ENCODE measurements at places on chromosomes 6 and 20. TPM values are rescaled to one million over a fixed set of nuclear protein-coding genes. Genes with fewer than 3 reads are reported as not detected.

- H3K36me3 ChIP-seq: no peaks in the 10 kb centered on the region
- H3K4me3 ChIP-seq: peak within 1 kb of the TSS; percentile 66
- DNase-seq: peak; percentile 93
- no peaks in the 10 kb centered on the region for H3K27me3 ChIP-seq
Measured at GRCh38 chr6:148746363-148747144, at the start of gene UST. UST (plus strand) TSS chr6:148747030; CDS start chr6:148747431, 401 bp downstream.

GRCh38 chr20:63051911-63052310 lies 45.1 kb upstream of the BHLHE23 start:
- no peaks in the 10 kb centered on the region for H3K27me3 ChIP-seq
- no peak overlapping the region for H3K4me3 ChIP-seq
- H3K36me3 ChIP-seq: no peaks in the 10 kb centered on the region
- no peak for DNase-seq

DNA sequence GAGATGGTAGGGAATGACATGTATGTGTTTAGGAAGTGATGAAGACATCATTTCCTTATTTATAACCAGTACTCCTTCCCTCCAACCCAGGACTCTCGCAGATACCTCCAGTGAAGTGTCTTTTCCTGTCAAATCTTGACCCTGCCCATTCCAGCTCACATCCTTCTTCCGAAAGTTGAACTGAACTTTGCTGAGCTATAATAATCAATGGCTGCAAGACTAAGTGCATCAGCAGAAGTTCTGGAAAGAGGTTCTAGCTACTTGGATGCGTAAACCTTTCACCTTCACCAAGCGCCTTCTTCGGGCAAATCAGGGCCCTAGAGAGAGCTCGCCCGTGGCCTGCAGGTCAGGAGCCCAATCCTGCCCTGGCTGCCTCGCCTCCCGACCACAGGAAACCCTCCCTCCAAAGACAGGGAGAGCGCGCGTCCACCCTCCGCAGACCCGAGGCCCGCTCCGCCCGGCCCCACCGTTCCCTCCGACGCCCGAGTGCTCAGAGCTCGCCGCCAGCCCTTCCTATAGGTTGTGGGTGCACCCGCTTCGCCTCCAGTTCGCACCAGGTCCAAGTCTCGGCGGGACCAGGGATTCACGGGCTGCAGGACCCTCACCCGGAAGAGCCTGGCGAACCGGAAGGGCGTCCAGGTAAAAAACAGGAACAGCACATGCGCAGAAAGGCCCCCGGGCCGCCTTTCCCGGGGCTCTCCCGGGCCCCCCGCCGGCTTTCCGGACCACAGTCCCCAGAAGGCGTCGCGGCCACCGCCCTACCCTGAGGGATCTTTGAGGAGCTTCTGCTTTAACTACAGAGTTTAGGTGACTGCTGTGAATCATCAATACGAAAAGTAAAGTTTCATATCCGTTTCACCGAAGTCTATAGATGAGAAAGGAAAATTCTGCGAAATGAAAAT lies at the start of gene ZNF334:
ZNF334 (minus strand) TSS at position 617 of the 902 bp plus-strand sequence. CDS start 1,457 bp downstream, outside the sequence.
- H3K27me3 ChIP-seq: no peaks in the 10 kb centered on the region
- H3K27ac ChIP-seq: no peak within 1 kb of the TSS
- no peaks in the 10 kb centered on the region for H3K4me1 ChIP-seq
- DNase-seq: peak; percentile 65

The EBF4 gene
- total RNA-seq: 0.99 TPM

GRCh38 chr20:1473246-1474220 lies 6.9 kb upstream of the NSFL1C start:
- H3K4me3 ChIP-seq: no peak overlapping the region
- peaks cover 2% of the 10 kb centered on the region for H3K27me3 ChIP-seq
- H3K27ac ChIP-seq: no peak overlapping the region
- H3K36me3 ChIP-seq: no peaks in the 10 kb centered on the region
- peaks cover 3% of the 10 kb centered on the region for H3K4me1 ChIP-seq

DNA sequence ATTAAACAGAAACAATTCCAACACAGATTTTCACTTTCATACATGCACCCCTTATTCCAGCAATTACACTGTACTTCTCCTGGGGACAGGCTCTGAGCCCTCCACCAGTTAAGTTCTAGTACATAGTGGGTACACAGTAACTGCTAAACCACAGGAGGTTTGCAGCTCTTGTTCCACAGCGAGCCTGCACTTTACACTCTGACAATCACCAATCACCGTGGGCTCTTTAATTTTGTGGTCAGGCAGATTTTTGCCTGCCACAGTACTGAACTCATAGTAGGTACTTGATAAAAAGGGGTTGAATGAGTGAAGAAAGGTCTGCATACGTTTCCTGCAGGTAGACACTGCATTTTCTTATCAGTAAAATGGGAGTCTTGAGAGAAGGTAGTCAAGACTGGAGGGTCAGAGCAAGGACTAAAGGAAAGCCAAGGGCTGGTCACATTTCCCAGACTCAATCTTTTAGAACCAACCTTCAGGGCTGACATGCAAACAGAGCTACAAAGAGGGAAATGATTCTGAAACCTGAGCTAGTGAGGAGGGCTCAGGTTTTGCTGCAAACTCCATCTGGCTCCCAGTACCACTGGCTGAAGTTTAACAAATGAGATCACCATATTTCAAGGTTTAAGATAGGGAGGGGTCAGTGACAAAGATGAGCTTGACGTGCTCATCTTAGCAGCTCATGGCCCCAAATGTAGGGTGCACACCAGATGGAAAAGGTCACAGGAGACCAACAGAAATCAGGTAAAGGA lies 404.6 kb downstream of the BTBD9 start:
- H3K36me3 ChIP-seq: no peaks in the 10 kb centered on the region
- H3K4me3 ChIP-seq: no peak overlapping the region
- H3K4me1 ChIP-seq: peaks cover 6% of the 10 kb centered on the region
- DNase-seq: no peak
- no peak overlapping the region for H3K27ac ChIP-seq

- peaks cover 16% of the 10 kb centered on the region for H3K4me1 ChIP-seq
- peak; percentile 59 for DNase-seq
- H3K27ac ChIP-seq: no peak overlapping the region
- H3K36me3 ChIP-seq: no peaks in the 10 kb centered on the region
- no peak overlapping the region for H3K4me3 ChIP-seq
- no peaks in the 10 kb centered on the region for H3K27me3 ChIP-seq
Measured at GRCh38 chr20:23231561-23232218, 118.9 kb upstream of the NXT1 start.

The SIM1 gene
- total RNA-seq: not detected

GRCh38 chr6:35507221-35507620 lies 5.5 kb downstream of the TULP1 start:
- H3K27me3 ChIP-seq: peaks cover 36% of the 10 kb centered on the region
- no peak for DNase-seq
- H3K27ac ChIP-seq: no peak overlapping the region
- no peak overlapping the region for H3K4me3 ChIP-seq
- H3K4me1 ChIP-seq: no peaks in the 10 kb centered on the region

GRCh38 chr20:4886771-4887527 lies 114.4 kb downstream of the SLC23A2 start:
- H3K36me3 ChIP-seq: peaks cover 2% of the 10 kb centered on the region
- DNase-seq: no peak
- no peak overlapping the region for H3K27ac ChIP-seq
- no peaks in the 10 kb centered on the region for H3K4me1 ChIP-seq

The WFDC5 gene
- not detected for total RNA-seq

DNA sequence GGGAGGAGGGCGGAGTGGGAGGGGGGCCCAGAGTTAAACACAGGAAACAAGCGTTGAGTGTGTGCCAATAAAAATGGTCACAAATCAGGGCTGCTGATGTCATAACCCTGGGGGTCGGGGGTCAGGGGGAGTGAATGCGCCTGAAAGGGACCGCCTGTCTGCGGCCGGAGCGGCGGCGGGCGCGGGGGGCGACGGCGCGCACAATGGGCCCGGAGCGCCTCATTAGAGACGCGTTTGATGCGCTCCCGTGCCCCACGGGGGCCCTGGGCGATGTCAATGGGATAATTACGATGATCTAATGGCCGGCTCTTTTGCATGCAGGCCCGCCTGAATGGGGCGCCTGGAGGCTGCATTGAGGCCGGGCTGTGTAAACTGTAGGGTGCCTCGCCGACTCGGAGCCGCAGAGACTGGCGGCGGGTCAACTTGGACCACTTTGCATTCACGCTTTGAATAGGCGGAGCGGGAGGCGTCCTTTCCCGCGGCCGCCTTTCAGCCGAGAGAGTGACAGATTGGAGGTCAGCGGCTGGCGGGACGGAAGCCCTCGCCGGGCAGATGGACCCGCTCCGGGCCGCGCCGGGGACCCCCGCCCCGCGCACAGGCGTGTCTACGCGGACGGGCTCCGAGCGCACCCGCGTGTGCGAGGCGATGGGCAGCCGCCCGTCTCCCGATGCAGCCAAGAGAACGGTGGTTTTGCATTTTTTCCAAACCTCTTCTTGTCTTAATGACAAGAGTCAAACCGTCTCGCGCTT lies 296.1 kb downstream of the TFAP2C start:
- H3K4me3 ChIP-seq: no peak overlapping the region
- no peaks in the 10 kb centered on the region for H3K36me3 ChIP-seq
- peaks cover 17% of the 10 kb centered on the region for H3K27me3 ChIP-seq
- H3K4me1 ChIP-seq: no peaks in the 10 kb centered on the region

DNA sequence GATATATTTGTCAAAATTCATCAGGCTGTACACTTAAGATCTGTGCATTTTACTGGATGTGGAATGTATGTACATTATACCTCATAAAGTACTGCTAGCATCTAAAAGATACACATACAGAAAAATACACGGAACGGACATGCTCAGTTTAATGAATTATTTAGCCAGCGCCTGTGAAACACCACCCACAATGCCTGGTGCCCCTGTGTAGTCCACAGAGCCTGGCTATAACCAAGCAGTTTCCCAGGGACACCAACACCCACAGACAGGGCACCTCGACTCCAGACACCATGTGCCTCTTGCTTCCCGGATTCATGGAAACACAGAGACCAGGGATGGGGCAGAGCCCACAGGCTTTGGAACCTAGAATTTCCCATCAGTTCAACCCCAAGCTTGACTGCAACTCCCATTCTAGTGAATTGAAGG lies 17.4 kb upstream of the ARMC12 start:
- no peaks in the 10 kb centered on the region for H3K27me3 ChIP-seq
- no peak overlapping the region for H3K27ac ChIP-seq
- no peaks in the 10 kb centered on the region for H3K36me3 ChIP-seq
- H3K4me1 ChIP-seq: peaks cover 10% of the 10 kb centered on the region

DNA sequence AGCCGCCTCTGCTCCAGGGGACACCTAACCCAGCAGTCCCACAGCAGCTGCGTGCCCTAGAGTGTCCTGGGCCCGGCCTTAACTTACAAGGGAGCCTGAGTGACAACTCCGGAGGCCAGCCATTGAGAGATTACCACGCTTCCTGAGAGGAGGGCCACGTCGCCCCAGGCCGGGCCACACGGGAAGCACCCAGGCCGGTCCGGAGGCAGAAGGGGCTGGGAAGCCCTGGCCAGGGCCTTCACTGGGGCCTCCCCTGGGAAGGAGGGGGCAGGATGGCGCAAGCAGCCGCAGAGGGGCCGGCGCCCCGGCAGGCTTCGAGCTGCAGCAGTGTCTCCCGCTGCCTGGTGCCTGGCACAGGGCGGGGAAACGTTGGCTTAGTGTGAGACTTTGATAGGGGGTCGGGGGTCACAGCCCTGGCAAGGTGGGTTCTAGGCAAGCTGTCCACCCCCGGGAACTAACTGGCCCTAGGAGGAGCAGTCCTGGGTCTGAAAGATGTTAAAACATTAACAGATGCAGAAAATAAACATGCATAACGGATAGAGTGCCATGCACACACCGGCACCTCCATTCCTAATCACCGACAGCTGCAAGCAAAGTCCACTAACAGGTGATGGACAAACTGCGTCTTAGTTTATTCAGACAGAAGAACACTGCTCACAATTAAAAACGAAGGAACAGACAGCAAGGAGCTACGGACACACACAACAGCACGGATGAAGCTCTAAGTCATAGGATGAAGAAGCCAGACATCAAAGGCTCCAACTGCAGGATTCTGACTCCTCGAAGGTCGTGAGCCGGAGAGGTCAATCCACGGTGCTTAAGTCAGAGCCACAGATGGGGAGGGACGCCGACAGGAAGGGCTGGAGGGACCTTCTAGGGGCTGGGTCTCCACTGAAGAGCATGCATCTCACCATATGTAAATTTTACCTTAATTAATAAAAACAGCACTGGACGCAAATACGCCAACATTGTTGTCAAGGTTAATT lies 17.4 kb downstream of the CHRNA4 start:
- H3K27me3 ChIP-seq: no peaks in the 10 kb centered on the region
- H3K4me1 ChIP-seq: no peaks in the 10 kb centered on the region
- no peak overlapping the region for H3K4me3 ChIP-seq
- no peak overlapping the region for H3K27ac ChIP-seq
- H3K36me3 ChIP-seq: no peaks in the 10 kb centered on the region

GRCh38 chr20:63148696-63149095 lies 67.2 kb downstream of the YTHDF1 start:
- H3K4me1 ChIP-seq: no peaks in the 10 kb centered on the region
- no peak overlapping the region for H3K27ac ChIP-seq
- no peak overlapping the region for H3K4me3 ChIP-seq
- no peaks in the 10 kb centered on the region for H3K36me3 ChIP-seq
- no peak for DNase-seq
- peaks cover 3% of the 10 kb centered on the region for H3K27me3 ChIP-seq

The ACTL10 gene
- total RNA-seq: 2.0 TPM

Data from fibroblast of lung (primary cell).